ENCODE measurements at places on chromosomes 11 and 22.
A peak's percentile ranks its signal among the peaks of the same experiment; 100 is the strongest.

DNA sequence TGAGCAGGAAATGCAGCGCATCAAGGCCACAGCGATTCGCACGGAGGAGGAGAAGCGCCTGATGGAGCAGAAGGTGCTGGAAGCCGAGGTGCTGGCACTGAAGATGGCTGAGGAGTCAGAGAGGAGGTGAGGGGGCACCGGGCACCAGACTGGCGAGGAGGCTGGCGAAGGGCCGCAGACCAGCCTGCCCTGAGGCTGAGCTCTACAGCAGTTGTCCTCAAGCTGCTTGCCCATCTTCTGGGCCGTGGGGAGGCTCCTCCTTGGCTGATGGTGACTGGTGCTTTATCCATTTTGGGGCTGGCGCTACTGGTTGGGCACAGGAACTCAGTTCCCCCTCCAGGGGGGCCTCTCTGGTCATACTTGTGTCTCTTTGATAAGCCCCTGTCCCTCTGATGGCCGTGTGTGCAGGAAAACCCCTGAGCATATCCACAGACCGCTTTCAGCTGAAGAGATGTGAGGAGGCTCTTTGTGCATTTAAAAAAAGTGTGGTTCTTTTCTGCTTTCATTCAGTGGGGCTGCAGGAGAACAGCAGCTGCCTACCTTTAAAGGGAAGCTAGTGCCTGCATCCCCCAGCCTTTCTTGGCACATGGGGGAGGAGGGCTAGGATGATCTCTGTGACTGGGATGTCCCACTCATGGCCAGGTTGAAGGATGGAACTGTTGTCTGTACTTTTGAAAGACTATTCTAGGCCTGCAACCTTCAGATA is 46.3 kb upstream of the CABP7 start:
- DNase-seq: no peak

DNA sequence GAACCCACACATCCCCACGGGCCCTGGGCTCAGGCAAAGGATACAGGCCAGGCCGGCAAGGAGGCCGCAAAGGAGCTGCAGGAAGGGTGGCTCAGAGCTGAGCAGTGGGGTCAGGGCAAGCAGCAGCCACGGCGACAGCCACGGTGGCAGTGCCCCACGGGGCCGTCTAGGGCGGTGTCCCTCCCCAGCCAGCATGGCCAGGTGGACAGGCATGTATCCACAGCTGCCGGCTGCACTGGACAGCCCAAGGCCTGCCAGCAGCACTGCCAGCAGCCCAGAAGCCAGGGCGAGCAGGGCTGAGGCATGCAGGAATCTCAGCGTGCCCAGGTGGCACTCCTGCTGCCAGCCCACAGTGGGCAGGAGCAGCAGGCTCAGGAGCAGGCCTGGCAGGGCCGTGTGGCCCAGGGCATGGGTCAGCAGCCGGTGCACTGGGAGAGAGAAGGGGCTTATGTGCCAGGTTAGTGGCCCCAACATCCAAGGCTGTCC is 3.9 kb downstream of the RHBDD3 start:
- DNase-seq: no peak

DNA sequence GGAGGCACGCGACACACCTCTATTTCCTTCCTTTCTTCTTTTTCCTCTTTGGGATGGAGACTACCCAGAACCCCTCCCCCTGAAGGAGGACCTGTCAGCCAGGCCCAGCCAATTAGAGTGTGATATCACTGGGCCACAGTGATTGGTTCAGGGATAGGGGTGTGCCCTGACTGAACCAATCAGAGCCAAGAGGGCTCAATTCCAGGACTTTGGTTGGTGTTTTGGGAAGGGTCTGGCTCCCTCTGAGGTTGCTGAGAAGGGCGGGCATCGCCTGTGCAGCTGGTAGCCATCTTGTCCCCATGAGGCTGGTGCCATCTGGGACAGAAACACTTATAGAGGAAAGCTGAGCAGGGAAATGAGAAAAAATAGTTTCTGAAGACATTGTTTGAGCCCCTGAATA is 71.4 kb downstream of the CHST1 start:
- no peak for DNase-seq

DNA sequence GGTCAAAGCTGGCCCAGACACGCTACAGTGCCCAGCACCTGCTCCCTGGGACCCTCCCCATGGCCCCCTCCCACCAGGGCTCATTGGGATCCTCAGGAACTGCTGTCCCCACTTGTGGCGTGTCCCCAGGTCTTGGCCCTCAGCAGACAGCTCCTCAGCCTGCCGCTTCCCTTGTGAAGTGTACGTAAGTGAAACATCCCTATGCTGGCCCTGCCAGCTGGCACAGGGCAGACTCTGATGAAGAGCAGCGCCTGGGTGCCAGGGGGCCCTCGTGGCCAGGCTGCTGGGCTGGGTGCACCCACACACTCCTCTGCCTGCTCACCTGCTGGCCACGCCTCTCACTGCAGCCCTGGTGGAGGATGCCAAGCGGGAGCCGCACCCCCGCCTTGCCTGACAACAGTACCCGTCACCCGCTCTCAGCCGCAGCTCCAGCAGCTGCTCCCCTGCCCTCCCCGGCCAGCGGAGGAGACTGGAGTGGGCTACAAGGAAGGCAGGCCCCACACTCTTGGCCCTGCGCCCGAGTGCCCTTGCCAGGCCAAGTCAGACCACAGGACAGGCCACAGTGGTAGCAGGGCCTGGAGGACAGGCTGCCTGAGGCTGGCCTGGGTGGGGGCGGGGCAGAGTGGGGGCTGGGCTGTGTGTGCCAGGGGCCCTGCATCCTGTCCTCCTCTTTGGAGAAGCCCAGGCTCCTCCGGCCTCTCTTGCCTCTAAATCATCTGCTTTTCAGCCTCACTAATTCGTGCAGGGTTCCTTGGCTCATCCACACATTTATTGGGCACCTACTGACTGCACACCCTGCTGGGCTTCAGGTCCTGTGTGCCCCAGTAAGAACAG is 39.5 kb downstream of the IGF2 start:
- no peak for DNase-seq

DNA sequence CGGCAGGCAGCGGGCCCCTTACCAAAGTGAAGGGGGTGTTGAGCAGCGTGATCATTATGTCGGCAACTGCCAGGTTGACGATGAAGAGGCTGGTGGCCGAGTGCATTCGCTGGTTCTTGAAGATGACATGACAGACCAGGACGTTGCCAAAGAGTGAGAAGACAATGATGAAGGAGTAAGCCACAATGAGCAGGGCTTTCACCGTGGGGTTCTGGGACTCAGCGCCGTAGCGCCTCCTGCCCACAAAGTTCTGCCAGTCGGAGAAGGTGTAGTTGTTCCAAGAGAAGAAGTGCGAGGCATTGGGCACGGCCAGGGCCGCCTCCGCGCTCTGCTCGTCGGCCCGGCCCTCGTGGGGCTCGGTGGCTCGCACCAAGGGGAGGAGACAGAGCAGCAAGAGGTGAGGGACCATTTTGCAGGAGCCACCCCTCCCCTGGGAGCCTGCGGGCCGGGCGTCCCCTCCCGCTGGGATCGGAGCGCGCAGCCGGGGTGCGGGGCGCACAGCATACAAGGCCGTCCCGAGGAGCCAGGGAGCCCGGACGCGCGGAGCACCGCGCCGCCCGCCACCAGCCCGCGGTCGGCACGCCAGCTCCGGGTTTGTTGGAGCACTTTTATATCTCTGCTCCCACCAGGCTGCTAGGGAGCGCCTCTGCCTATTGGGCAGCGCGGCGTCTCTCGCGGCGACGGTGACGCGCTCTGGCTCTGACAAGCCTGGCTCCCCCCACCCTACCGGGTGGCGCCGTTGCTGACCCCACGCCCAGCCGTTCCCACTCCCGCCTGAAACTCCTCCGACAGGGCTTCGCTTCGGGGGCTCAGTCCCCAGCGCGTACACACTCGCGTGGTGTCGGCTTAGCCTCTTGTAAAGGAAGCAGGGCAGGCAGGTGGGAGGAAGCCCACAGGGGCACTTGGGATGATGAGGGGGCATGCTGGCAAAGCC is at the start of gene GPR83:
Gene GPR83, minus strand, starts transcription at position 581 of the 934 bp plus-strand sequence. Its CDS starts 172 bp downstream, at position 409.
- DNase-seq: peak; percentile 73

DNA sequence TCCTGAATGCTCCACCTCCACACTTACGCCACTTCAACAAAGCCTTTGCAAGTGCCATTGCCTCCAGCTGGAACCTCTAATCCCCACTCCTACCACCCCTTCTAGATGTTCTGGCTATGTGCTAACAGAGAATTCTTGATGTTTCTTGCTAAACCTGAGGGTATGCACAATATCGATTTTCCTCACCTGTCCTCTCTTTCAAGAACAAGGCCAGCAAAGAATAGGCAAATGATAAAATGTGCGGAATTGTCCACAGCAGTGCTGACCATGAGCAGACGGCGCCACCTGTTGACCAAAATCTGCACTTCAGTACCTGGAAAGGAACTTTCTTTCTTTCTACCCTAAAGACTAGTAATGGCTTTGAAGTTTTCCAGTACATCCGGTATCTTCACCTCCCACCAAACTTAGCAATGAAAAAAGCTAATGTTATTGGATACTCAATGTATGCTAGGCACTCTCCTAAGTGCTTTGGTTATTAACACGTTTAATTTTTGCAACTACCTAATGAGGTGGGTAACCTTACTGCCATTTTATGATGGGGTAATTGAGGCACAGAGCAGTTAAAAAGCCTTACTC is 3.4 kb downstream of the TIMM10 start:
- peak; percentile 65 for DNase-seq

DNA sequence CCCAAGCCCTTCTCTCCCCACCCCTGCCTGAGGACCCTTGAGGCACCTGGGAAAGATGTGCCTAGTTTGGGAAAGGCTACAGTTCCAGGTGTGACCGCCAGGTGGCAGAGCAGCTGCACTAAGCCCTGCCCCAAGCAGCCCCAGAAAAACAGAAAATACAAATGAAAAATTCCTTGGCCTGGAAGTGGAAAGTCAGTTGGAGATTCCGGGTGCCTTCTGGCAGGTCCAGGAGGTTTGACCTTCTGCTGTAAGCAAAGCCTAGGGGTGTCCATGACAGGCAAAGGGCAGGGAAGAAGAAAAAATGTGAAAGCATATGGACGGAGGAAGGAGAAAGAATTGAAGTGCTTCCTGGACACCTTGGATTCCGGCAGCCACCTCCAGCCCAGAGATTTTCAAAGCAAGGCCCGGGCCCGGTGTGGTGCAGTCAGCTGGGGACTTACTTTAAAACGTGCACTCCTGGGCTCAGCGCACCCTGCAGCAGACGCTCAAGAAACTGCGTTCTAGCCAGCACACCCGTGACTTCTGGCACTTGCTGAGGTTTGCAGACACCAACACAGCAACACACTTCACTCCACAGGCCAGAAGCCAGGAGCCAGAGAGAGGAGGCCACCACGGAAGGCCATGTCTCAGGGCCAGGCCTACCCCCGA is 37.3 kb upstream of the SLC22A12 start:
- DNase-seq: peak; percentile 91

DNA sequence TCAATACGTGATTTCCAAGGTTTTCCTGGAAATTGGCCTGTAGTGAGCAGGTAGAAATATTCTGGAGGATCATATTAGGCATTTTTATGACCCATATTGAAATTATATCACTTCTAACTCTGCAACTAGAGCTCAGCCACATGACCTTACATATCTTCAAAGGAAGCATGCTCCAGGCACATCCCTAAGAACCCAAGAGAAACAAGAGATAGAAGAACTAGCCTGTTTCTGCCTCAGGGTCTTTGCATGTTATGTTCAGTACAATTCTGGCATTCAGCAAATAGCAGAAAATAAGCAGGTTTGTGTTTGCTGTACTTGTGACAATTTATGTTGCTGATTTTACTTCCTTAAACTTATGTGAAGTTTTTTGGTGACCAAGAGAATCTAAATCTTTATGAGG is 663.7 kb upstream of the ANO5 start:
- DNase-seq: no peak

GRCh38 chr11:26095340-26095739 is 236.6 kb upstream of the ANO3 start:
- no peak for DNase-seq

- DNase-seq: no peak
Measured at GRCh38 chr11:27217948-27218420, 145.0 kb downstream of the CCDC34 start.

- DNase-seq: peak; percentile 20
Measured at GRCh38 chr11:2930704-2931419, 1.6 kb upstream of the PHLDA2 start.

DNA sequence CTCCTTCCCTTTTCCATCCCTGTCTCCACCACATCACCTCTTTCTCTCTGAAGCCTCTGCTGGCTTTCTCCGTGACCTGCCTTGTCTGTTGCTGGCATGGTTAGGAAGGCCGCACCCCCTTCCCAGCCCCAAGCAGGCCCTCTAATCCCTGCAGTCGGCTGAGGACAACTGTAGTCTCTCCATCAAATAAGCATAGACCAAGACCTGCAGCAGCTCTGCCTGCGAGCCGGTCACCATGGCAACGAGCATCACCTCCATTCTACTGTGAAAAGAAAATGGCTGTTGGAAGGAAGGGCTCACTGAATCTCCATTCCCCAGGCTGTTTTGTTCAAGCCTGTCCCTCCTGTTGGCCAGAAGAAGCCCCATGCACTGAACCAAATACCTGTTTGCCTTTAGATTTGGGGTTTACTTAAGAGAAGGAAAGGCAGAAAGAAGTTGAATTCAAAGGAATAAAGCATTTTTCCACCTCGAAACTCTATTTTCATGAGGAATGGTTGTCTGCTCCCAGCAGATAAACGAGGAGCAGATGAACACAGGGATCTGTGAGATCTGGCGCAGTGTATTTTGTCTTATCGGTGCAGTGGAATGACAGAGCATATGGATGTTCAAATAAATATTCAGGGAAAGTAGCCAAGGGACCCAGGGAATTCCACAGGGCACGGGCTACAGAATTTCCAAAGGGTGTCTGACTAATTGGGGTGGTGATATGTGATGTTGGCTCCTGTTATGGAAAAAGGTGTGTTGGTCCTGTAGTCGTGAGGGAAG is 113.1 kb upstream of the TTC12 start:
- DNase-seq: peak; percentile 85

- DNase-seq: peak; percentile 65
Measured at GRCh38 chr11:17846852-17847453, 112.4 kb downstream of the KCNC1 start.

- DNase-seq: no peak
Measured at GRCh38 chr11:114218508-114218907, 77.7 kb upstream of the NNMT start.

GRCh38 chr11:111540114-111540936 is at the start of gene LAYN:
LAYN (plus strand) TSS chr11:111540720; CDS start chr11:111540844, 124 bp downstream.
- DNase-seq: no peak

DNA sequence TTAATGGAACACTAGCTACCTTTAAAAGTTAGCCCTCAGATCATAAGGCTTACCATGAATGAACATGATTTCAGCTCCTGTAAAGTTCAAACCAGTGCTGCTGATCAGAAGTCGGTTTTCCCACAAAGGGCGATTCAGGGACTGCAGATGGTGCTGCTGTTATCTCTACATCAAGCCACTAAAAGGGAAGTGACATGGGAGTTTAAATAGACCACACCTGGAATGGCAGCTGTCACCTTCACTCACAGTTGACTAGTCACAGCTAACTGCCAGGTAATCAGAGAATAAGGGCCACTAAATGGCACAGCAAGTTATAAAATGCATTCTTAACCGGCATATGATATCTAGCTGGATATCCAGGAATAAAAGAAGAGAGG is 581.1 kb upstream of the ARHGAP42 start:
- no peak for DNase-seq
